ENCODE measurements at places on chromosomes 11 and 22.
A peak's percentile ranks its signal among the peaks of the same experiment; 100 is the strongest.

DNA sequence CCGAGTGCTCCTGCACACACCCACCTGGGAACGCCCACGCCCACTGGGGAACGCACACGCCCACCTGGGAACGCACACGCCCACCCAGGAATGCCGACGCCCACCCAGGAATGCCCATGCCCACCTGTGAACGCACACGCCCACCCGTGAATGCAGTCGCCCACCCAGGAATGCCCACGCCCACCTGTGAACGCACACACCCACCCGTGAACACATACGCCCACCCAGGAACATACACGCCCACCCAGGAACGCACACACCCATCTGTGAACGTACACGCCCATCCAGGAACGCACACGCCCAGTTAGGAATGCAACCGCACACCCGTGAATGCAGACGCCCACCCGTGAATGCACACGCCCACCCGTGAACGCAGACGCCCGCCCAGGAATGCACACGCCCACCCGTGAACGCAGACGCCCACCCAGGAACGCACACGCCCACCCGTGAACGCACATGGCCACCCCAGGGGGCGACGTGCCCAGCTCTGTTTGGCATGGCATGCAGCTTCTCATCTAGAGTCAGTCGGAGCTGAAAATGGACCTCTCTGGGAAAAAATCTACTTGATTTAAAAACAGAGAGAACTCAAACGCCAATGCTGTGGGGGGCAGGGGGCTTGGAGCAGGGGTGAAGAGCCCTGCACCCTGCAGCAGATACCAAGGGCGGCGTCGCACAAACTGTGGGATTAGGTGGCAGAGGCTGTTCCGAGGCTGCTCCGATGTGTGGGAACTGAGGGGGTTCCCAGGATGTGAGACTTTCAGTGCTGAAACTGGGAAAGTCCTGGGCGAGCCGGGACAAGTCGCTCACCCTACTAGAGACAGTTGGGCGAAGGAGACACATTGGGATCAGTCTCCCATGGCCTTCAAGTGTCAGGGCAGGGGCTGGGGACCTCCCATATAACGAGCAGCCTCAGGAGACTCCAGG is 83.3 kb downstream of the MYEOV start:
- DNase-seq: no peak

DNA sequence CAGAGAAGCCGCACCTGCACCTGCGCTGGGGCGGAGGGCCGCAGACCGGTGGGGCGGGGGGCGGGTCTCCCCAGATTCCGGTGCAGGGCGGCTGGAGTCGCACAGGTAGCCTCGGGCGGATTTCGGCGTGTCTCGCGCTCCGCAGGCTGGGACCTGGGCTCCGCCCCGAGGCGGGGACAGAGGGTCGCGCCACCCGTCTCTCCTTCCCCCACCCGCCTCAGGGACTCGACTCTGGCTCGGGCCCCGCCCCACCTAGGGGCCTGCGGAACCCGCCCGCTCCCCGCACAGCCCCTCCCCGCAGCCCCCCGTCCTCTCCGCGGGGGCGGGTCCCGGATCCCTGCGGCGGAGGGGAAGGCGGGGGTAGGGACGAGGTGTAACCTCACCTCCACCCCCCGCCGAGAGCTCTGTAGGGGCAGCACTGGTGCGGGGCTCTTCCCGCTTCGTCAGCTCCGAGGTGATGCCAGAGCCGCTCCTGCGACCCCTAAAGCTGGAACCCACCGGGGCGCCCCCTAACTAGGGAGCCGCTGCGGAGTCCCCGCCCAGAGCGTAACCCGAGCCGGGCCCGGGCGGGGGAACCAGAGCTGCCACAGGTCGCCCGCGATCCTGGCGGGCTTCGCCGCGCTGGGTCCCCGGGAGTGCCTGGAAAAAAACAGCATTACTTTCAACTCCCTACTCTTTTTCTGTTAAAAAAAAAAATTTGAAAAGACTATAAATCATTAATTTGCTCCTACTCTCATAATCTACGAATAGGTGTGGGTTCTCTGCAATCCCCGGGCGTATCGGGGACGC is at the start of gene SLC29A2:
SLC29A2 (minus strand) TSS at position 134 of the 789 bp plus-strand sequence. CDS start 169 bp downstream, outside the sequence.
- peak; percentile 77 for DNase-seq

DNA sequence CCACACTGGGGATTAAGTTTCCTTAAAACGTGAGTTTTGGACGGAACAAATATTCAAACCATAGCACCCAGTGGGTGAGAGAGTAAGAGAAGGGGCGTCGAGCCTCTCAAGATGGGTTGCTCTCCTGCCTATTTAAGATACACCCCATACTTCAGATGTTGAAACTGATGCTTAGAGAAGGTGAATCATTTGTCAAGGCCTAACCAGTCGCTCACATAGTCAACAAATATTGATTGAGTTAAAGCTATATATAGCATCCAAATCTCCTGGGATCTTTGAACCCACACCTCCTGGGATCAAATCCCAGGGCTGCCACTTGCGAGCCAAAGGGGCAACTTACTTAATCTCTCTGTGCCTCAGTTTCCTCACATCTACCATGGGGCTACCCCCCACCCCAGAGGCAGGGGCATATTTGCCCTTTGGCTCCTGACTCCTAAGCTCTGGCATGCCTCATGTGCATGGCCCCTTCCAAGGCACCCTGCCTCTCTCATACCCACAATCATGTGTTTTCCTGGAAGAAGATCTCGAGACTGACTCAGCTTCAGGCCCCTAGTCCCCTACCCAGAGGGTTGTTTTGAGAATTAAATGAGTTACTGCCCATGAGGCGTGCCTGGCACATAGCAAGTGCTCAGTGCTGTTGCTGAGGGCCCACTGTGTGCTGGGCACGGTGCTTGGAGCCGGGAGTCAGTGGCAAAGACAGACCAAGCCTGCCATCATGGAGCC is 19.0 kb upstream of the PDGFB start:
- no peak for DNase-seq

DNA sequence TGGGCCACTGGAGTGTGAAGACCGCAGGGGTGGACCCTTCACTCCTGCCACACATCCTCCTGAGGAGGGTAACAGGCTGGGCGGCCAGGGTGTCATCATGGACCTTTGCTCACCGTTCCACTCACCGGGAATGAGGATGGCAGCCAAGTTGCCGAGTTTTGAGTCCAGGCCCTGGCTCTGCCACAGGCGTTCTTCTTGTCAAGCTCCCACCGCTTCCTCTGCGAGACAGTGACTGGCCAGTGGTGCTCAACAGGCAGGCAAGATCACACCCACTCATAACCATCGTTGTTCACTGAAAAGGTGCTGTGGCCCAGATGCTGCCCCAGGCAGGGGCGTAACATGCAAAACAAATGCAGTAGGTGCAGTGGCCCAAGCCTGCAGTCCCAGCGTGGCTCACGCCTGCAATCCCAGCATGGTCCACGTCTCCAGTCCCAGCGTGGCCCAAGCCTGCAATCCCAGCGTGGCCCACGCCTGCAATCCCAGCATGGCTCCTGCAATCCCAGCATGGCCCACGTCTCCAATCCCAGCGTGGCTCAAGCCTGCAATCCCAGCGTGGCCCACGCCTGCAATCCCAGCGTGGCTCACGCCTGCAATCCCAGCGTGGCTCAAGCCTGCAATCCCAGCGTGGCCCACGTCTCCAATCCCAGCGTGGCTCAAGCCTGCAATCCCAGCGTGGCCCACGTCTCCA is 5.0 kb upstream of the PANX2 start:
- no peak for DNase-seq

DNA sequence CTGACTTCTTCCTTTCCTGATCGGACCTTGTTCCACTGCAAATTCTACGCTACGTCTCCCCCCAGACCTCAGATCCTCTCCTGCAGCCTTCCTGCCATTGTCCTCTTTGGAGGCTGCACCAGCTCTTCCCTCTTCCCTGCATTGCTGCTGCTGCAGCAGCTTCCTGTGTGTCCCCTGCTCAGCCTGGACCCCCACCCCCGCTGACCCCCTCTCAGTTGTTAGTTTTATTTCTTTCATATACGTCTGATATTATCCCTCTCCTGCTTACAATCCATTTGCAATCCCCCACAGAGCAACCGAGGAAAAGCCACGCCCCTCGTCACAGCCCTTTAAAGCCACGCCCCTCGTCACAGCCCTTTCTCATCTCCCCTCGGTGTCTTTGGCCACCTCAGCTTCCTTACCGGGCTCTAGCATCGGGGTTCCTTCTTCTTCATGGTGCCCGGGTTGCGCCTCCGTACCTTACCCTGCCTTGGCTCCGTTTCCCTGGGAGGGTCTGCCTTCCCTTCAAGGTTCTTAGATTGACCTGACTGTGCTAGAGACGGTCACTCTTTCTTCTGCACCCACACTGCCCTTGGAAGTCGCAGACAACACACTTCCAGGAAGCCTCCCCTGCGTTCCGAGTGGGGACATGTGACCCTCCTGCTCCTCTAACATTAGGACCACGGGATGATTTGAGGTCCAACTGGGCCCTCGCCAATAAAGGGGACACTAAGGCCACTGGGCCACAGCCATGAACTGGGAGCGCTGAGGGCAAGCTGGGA is 4.8 kb downstream of the MRGPRG start:
- no peak for DNase-seq

GRCh38 chr11:111944651-111945051 is 7.5 kb downstream of the DIXDC1 start:
- no peak for DNase-seq

DNA sequence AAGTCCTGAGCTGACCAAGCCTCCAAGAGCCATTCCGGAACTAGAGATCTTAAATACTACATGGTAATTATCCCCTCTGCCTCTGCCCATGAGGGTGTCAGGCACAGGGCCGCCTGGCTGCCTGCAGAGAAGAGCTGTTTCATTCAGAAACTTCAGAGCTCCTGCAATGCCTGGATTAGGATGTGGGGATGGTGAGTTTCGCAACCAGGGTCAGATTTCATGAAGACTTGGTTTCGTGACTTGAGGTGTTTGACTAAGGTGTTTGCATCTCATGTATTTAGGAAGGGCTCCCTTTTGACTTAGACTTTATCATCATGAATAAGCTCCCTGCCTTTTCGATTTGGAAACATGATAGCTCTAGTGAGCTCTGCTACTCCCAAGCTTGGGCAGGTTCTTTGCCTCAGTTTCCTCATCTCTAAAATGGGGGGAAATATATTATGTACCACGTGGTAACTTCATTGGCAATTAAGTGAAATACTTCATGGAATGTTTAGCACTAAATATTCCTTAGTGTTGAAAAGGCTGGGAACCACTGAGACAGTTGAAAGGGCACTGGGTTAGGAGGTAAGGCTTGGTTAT is 9.1 kb downstream of the TIMP3 start:
- DNase-seq: no peak

DNA sequence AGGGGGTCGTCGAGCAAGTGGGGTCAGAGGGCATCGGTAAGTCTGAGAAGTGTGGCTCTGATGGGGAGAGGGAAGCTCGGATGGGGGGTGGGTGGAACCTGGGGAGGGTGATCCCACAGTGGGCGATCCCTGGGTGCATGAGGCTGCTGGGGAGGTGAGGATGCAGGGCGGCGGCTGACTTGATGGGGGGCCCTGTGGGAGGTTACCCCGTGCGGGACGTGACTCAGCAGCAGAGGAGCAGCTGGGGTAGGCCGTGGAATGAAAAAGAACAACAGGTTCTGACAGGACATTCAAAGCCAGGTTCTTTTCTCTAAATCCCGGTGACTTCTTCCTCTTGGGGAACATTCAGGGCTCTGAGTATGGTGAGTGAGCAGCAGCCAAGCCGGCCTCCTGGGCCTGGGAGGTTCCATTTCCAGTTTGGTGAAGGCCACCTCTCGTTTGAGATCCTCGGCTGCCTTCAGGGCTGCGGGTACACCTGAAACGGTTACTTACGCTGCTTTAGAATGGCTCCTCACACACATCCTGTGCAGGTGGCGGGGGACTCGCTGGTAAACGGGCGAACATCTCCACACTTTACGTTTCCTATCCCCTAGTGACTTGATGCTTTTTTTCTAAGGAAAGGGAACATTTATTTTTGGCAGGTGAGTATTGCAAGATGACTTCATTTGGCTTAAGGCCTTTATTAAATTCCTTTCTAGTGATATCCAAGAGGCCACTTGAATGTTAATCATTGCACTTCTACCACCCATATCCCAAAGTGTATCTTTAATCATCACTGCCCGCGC is 278.2 kb downstream of the TBC1D22A start:
- no peak for DNase-seq

- DNase-seq: no peak
These were observed 38.4 kb downstream of the KCNQ1OT1 start for GRCh38 chr11:2661173-2662023.

- DNase-seq: no peak
These were observed 6.8 kb upstream of the OR2AT4 start for GRCh38 chr11:75103380-75104026.

- no peak for DNase-seq
These were observed 62.8 kb downstream of the DDX10 start for GRCh38 chr11:108727665-108728064.

- no peak for DNase-seq
These were observed 49.8 kb downstream of the NAT10 start for GRCh38 chr11:34155057-34155756.

GRCh38 chr11:122219791-122220190 is 103.8 kb upstream of the BLID start:
- no peak for DNase-seq

GRCh38 chr11:72223615-72224563 is 678 bp upstream of the INPPL1 start:
- DNase-seq: peak; percentile 16

- peak; percentile 86 for DNase-seq
These were observed 48.7 kb downstream of the TSPAN18 start for GRCh38 chr11:44775366-44775984.

DNA sequence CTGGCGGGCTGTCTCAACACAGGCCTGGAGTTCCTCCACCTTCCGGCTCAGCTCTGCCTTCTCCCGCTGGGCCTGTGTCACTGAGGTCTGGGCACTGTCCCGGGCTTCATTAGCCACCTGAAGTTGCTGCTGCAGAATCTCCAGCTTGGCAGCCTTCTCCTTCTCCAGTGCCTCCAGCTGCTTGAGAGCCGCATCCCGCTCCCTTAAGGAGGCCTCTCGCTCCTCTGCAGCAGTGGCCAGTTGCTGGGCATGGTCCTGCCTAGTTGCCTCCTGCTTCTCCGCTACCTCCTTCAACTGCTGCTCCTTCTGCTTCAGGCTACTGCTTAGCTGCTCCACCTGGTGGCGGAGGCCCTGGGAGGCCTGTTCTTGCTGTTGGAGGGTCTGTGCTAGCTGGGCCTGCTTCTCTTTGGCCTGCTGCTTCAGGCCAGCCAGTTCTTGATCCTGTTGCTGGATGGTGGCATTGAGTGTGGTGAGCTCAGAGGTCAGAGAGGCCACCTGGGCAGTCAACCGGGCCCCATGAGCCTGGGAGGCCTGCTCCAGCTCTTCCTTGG is 16.9 kb downstream of the IL18BP start:
- DNase-seq: no peak
